ENCODE measurements at places on chromosomes 7 and 10.
A peak's percentile ranks its signal among the peaks of the same experiment; 100 is the strongest.

GRCh38 chr10:60527676-60528075 lies 138.0 kb upstream of the ANK3 start:
- DNase-seq = no peak

- DNase-seq = no peak
These were observed 18.1 kb upstream of the GSTK1 start for GRCh38 chr7:143245123-143245522.

GRCh38 chr10:95538412-95538811 lies 22.8 kb downstream of the SORBS1 start:
- no peak for DNase-seq

GRCh38 chr7:114354306-114354705 lies 60.3 kb upstream of the FOXP2 start:
- peak; percentile 75 for DNase-seq

GRCh38 chr10:49599546-49599945 lies 10.6 kb upstream of the SLC18A3 start:
- no peak for DNase-seq

GRCh38 chr10:1522237-1522636 lies 215.1 kb downstream of the ADARB2 start:
- DNase-seq = no peak

DNA sequence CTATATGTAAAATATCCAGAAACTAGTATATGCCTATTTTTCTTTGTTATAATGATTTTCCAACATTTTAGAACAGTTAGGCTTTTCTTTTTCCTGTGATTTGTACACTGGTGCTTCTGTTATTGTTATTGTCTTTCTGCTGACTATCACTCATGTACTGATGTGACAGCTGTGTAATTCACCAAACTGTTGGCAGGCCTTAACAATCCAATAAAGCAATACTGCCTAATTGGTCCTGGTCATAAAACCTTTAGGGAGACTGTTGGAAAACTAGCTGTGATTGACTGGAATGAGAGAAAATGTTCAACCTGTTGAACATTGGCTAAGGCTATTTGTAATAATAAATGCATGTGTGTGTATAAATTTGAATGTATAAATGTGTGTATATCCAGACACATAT lies 956.6 kb downstream of the REEP3 start:
- no peak for DNase-seq

- DNase-seq = no peak
These were observed 23.0 kb upstream of the ZMYND11 start for GRCh38 chr10:112246-112645.

DNA sequence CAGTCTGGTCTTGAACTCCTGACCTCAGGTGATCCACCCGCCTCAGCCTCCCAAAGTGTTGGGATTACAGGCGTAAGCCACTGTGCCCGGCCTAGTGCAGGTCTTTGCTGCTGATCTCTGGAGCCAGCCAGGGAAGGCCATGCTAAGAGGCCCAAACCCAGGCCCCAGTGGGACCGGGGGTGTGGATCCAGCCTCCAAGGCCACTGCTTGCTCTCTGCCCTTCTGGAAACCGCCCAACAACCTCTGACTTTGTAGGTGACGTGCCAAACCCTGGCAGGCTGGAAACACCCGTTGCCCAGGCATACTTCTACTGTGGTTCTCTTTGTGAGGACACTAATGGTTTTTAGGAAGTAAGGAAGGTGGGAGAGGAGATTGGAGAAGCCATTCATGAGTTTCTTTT lies 83.5 kb upstream of the GNA12 start:
- DNase-seq = no peak

DNA sequence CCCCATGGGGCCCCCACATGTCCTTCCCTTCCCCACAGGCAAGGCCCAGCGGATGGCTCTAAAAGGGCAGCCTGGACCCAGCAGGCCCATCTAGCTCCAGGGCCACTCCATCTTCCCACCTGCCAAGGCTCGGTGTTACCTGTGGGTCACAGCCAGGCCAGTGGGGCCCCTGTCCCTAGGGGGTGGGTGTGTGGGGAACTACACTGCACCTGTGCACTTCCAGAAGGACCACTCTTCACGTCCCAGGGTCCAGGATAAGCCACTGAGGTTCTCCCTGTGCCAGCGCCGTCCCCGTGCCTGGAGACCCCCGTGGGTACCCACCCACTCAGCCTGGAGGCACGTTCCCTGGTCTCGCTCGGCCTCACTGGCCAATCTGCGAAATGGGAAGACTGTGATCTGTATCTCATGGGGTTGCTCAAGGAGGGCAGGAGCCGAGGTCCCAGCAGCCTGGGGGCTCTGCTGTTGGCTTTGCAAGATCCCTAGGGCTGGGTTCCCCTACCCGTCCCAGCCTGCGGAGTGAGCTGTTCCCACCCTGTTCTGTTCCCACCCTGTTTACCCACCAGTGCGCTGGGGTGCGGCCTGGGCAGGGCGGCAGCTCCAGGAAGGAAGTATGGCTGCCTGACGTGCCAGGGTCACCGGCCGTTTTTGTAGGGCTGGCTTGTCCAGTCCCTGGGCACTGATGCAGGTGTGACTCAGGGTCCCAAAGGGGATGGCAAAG lies 4.6 kb downstream of the PWWP2B start:
- DNase-seq = no peak

DNA sequence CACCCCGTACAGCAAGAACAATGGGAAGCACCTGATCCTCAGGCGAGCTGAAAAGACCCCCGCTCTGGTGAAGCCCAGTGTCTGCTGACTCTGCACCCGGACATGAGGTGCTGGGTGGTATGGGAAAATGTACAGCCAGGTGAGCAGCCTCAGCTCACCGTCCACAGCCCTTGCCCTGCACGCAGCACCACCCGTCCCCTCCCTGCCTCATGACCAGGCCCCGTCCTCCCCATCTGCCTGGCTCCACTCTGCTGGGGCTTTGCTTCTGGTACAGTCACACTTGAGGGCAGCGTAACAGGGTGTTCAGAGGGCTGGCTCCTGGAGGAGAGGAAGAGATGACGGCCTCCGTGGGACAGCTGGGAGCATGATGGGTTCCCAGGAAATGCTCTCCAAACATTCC lies 49.1 kb downstream of the NCAPG2 start:
- DNase-seq = no peak

GRCh38 chr10:63780101-63780500 lies 258.9 kb downstream of the REEP3 start:
- DNase-seq = no peak

- no peak for DNase-seq
These were observed 270.3 kb upstream of the NEBL start for GRCh38 chr10:21167288-21168010.

- DNase-seq = no peak
These were observed 374.7 kb upstream of the BMPER start for GRCh38 chr7:33530664-33531063.

GRCh38 chr7:53657586-53657985 lies 622.2 kb downstream of the POM121L12 start:
- no peak for DNase-seq

- DNase-seq = no peak
These were observed 53.7 kb upstream of the FAM3C start for GRCh38 chr7:121449735-121450240.

GRCh38 chr7:135905858-135906257 lies 71.3 kb downstream of the MTPN start:
- DNase-seq = no peak

- DNase-seq = no peak
These were observed 13.9 kb downstream of the PIK3AP1 start for GRCh38 chr10:96706331-96706853.

- DNase-seq = peak; percentile 70
These were observed 100.5 kb downstream of the FGFR2 start for GRCh38 chr10:121497513-121498470.

- DNase-seq = peak; percentile 82
These were observed at the start of gene HGF for GRCh38 chr7:81769891-81770727. Gene HGF (minus strand): TSS chr7:81770047. CDS start chr7:81769971, 76 bp downstream.

- no peak for DNase-seq
These were observed 162.5 kb downstream of the MAGI2 start for GRCh38 chr7:79290841-79291497.
